ENCODE measurements at places on chromosomes 11 and 22.

DNA sequence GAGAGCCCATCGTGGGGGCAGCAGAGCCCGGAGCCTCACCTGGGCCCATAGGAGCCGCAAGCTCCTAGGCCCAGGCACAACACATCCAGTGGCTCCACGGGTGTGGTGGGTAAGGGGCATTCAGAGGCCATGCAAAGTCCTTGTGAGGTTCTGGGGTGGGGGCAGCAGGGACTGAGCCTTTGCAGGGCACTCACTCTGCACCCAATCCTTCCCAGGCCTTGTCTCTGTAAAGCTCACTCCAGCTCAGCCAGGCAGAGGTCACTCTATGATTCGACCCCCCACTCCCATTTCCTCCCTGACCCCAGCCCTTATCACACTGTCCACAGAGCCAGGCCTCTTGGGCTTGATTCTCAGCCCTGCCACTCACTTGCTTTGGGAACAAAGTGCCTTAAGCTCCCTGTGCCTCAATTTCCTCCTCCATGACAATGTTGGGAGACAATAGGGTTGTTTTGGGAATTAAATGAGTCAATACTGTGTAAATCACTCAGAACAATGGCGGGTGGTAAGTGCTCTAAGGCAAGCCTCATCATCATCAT lies 46.6 kb downstream of the LRRC32 start:
- DNase-seq: no peak

DNA sequence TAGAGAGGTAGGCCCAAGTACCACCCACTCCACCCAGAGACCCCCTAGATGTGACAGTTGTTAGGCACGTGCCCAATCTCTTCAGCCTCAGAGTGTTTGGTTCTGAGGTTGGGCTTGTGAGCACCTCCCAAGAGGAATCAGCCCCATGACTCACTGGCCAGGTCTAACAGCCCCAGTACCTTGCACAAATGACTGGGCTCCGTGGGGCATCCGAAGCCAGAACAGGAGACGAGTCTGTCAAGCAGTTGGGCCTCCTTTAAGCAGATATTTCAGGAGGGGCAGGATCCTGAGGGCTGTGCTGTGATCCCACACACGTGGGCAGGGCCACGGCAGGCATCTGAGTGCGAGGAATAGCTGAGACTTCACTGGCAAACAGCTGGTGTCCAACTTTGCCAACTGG lies 29.1 kb upstream of the FGF19 start:
- DNase-seq: no peak

- no peak for DNase-seq
Observed at GRCh38 chr11:110096496-110096895, 3.3 kb downstream of the ZC3H12C start.

DNA sequence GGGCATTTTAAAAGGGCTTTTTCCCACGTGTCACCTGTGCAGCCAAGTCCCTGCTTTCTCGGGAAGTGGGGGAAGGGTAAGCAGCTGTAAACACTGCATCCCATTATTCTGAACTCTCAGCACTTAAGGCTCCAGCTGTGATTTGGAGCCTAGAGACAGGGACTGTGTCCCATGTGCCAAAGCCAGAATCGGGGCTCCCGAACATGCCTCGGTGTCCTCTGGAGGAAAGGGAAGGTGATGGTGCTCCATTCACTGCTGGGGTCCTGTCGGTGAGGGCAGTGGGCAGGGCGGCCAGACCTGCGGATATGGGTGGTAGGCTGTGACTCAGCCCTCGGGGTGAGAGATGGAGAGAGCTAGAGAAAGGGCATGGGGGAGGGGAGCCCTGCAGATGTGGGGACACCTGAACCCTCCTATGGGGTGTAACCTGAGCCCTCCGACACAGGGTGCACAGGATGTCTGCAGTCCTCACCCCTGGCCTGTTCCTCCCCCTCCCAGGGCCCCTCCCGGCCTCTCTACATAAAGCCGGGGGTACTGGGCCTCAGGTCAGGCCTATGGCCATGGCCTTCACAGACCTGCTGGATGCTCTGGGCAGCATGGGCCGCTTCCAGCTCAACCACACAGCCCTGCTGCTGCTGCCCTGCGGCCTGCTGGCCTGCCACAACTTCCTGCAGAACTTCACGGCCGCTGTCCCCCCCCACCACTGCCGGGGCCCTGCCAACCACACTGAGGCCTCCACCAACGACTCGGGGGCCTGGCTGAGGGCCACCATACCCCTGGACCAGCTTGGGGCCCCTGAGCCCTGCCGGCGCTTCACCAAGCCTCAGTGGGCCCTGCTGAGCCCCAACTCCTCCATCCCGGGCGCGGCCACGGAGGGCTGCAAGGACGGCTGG lies 31.8 kb downstream of the CAPN1 start:
- peak; percentile 15 for DNase-seq

DNA sequence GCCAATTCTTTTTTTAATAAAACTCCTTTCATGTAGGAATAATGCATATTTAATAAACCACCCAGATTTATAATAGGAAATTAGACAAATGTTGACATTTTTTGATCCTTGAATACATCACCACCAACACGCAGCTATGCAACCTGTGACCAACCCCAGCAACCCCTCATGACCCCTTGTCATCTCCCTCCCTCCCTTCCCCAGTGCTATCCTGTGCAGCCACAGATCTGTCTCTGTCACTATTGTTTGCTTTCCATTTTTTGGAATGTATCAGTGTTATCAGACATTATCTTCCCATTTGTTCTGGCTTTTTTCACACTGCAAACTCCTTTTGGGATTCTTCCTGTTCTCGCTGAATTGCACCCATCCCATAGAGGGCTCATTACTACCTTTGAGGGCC lies 114.1 kb downstream of the VPREB1 start:
- DNase-seq: no peak

DNA sequence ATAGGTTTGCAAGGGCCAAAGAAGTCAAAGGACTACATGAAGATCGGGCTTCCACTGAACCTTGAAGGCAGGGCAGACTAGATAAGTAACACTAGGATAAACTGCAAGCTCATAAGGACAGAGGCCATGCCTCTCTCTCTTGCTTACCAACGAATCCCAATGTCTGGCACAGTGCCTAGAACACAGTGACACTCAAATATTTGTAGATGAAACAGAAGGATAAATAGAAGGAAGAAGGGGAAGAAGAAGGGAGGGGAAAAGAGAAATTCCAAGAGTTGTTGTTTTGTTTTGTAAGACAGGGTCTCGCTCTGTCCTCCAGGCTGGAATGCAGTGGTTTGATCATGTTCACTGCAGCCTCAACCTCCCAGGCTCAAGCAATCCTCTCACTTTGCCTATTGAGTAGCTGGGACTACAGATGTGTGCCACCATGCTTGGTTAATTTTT lies 26.9 kb downstream of the SIK3 start:
- no peak for DNase-seq

DNA sequence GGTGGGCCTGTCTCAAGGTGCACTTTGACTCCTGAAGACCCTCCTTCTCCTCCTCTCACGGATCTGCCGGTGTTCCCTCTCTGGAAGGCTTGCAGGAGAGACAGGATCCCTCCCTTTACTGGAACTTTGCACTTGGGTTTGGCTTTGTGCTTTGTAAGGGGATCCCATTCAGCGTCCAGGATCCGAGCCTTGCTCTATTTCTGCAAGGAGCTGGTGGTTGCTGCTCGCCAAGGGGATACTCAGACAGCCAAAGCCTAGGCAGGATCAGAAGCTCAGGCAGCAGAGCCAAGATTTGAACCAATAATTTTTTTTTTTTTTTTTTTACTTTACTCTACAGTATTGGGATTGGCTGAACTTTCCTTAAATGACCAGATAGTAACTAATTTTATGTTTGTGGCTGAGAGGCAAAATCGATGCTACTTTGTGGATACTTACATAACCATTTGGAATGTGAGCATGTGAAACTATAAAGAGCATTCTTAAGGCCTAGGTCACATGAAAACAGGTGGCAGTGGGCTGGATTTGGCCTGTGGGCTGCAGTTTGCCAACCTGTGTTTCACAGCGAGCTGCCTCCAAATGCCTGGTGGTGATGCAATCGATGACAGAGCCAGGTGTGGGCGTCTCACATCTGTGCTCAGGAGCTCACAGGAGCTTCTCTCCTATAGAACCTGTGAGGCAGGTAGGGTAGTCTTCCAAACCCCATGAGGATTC lies 25.2 kb downstream of the BCR start:
- no peak for DNase-seq

- DNase-seq: no peak
Observed at GRCh38 chr22:46063846-46064227, 86.5 kb upstream of the PPARA start.

- no peak for DNase-seq
Observed at GRCh38 chr11:102184269-102184987, 74.2 kb downstream of the YAP1 start.

DNA sequence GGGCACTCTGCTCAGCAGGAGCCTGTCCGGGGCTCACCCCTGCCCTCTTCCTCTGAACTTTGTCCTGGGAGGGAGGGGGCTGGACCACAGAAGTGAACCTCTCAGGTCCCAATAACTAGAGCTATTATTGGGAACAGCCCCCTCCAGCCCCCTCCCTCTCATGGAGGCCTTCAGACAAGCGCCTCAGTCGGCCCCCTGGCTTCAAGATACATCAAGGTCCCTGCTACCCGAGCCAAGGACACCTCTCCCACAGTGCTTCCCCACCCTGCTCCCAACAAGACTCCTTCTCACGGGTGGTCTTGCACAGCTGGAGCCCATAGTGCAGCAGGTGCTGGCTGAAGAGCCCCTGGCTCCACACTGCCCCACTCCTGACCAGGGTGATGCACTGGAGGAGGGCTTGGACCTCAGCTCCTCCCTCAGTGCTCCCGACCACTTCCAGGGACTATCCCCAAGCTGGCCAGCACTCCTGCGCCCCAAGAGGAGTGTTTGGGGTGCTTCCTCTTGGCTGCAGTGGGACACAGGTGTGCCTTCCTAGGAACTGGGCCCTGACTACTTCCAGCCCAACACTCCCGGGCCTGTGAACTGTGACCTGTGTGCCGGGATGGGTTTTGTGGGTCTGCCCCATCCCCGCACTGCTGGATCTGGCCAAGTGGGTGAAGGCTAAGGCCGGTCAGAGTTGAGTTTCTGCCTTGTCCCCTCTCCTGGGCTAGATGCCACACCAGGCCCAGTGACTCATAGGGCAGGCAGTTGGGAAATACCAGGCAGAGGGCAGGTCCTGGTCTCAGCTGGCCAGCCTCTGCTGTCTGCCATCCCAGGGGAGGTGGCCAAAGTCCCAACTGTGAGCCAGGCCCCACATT lies 2.2 kb downstream of the PNPLA2 start:
- DNase-seq: no peak

GRCh38 chr11:35615921-35616900 lies 2.0 kb upstream of the FJX1 start:
- no peak for DNase-seq

GRCh38 chr22:44919691-44920090 lies 90.1 kb downstream of the PHF21B start:
- no peak for DNase-seq

DNA sequence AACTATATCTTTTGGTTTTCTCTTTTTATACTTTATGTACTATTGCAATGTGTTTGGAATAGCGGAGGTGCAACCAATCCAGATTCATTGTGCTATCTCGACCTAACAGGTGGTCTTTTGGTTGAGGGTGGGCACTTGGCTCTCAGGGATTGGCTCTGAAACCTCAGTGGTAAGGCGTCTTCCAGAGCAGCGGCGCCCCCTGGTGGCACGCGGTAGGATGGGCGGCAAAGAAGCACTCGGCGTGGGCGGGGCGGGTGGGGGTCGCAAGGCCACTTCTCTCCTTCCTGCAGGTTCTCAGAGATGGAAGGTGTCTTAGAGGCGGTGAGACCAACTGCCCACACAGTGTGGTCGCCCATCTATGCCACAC lies 19.2 kb upstream of the PLET1 start:
- peak; percentile 79 for DNase-seq

Measured in CD8-positive, alpha-beta T cell (primary cell).